ENCODE measurements at places on chromosomes 7 and 10. TPM values are rescaled to one million over a fixed set of nuclear protein-coding genes. Genes with fewer than 3 reads are reported as not detected.

GRCh38 chr7:70474639-70475234 is 657.2 kb upstream of the GALNT17 start:
- DNase-seq, result no peak

GRCh38 chr7:156155988-156156733 is 343.9 kb upstream of the SHH start:
- DNase-seq, result no peak

DNA sequence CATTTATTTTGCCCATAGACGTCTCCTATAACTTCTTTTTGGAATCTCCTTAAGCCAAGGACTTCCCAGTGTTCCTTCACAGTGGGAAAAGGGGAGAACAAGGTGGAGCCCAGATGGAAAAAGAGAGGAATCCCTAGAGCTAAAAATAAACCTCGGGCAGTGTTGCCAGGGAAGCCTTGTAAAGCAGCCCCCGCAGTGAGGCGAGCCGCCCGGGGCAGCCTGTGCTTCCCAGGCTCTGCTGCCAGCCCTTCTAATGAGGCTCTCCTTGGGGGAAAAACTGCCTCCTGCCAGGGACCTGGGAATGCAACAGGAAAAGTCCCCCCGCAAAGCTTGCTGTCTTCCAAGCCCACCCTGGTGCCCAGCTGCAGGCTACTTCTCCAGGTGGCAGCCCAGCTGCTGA is 71.7 kb downstream of the SH3PXD2A start:
- no peak for DNase-seq

DNA sequence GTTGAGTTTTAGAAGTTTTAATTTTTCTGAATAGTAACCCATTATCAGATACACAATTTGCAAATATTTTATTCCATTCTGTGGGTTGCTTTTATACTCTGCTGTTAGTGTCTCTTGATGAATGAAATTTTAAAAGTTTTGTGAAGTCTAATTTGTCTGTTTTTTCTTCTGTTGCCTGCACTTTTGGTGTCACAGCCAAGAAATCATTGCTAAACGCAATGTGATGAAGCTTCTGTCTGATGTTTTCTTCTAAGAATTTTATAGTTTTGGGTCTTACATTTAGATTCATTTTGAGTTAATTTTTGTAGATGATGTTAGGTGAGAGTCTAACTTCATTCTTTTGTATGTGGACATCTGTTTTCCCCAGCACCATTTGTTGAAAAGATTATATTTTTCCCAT is 330.0 kb upstream of the FOXK1 start:
- DNase-seq, result no peak

DNA sequence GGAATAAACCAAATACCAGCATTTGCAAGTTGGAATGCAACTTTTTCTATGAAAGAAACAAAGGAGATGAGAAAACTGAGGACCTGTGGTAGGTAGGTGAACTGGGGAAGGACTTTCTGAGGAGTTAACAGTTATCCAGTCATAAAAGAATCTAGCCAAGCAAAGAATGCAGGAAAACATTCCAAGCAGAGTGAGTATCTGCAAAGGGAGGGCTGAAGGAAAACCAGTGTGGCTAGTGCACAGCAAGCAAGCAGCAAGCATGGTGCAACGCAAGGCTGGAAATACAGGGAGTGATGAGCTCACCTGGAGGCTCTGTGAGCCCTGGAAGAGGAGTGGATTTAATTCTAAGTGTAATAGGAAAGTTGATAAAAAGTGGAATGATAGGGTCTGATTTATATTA is 44.0 kb downstream of the RTKN2 start:
- DNase-seq, result no peak

DNA sequence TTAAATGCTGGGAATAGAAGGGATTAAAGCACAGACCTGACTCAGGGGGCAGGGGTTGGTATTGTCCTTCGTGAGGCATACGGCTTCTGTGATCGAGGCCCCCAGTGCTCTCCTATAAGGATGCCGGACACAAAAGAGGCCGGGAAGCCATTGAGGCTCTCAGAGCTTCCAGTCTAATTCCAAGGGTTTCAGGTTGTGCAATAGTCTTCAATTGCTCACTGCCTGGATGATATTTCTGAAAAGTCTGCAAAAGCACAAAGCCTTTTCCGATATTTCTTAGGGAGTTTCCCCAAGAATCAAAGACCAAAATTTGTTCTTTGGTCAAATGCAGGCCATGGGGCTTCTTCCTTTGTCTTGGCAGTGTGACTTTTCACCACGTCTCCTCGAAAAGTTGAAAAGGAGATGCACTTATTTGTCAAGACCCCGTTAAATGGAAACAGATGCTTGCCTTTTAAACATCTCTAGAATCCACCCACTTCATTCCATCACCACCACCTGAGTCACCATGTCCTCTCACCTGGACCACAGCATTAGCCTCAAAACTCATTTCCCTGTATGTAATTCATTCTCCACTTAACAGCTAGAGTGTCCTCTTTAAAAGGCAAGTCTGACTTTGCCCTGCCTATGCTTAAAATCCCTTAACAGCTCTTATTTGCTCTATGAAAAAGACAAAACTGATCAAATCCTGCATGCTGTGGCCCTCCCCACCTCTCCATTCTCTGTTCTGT is 134.8 kb upstream of the NAMPT start:
- no peak for DNase-seq

The HPSE2 gene
- 0.05 TPM for total RNA-seq

GRCh38 chr7:64871761-64872160 is 31.3 kb upstream of the ZNF273 start:
- no peak for DNase-seq

DNA sequence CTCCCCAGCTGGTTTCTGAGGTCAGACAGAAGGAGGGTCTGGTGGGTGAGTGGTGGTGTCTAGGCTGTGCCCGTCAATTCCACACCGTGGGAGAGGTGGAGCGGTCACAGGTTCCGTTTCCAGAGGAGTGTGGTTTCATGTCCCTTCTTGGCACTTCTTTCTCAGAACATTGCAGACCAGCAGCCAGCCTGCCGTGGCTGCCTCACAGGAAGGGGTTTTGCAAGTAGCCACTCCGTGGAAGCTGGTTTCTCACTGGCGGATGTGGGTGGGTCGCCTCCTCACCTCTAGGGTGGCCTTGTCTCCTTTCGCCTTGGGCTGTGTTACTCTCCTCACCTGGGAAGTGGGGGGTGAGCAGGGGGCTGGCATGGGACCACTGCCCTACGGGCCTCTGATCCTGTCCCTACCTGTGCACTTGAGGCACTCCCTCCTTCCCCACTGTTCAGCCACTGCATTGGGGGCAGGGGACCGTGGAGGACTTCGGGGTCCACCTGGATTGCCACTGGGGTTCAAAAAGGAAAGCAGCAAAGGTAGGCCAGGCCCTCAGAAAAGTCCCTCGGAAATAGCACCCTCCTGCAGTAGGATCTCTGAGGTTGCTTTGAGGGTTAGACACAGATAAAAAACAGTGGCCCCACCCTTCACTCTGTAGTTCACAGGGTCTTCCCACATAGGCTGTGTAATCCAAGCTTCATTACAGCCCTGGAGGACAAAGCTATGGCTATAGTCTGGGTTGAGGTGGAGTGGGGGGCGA is 33.9 kb downstream of the TSPAN14 start:
- no peak for DNase-seq

GRCh38 chr10:120515741-120516140 is 58.7 kb downstream of the PLPP4 start:
- DNase-seq, result no peak

DNA sequence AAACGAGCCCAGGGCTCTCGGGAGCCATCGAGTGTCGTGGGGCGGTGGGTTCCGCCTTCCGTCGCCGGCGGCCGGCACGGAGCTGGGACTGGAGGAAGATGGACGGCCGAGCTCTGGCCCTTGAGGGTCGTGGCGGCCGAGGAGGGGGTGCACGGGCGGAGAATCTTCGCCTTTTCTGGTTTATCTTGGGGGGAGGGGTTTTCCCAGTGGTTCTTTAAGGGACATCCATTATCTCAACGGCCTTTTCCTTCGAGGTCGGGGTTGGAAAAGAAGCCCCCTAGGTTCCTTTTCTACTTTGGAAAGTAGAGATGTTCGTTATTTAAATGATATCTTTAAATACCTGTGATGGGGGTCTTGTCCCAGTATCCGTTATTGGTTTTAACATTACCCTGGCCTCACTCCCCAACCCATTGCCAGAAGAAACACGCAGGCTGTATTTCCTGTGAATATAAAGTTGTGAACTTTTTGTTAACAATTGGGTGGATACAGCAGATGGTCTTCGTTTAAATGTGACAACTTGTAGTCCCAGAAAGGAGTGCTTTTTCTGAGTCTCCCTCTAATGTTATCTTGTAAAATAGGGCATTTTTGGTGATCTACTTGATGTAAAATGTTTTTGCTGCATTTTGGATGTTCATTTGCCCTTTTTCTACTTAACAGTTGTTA is 765 bp downstream of the CCAR1 start:
- DNase-seq, result peak; percentile 8

- DNase-seq, result no peak
Measured at GRCh38 chr7:98196706-98197605, 14.3 kb upstream of the BHLHA15 start.

The PTPRZ1 gene
- total RNA-seq, result 0.47 TPM

The SPDYE6 gene
- total RNA-seq, result not detected

GRCh38 chr10:132687181-132687892 is 98.6 kb downstream of the NKX6-2 start:
- no peak for DNase-seq

- DNase-seq, result no peak
Measured at GRCh38 chr7:7595451-7595850, 28.8 kb downstream of the MIOS start.

The AS3MT gene
- total RNA-seq, result 5.2 TPM

DNA sequence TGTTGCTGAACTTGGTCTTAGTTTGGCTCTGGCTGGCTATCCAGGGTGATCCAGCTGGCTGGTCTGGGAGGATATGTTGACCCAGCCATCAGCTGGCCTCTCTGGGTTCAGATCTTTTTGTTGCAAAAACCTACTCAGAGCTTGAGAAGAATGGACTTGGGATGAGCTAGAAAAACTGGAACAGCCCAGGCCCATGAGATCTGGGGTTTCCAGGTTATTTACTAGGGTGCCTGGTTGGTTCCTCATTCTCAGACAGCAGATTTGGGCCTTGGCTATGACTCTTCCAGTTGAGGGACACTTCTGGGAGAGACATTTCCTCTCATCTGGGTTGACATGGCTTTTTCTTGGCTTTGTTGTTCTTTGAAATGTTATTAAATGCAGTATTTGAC is 116.6 kb downstream of the ADCY1 start:
- DNase-seq, result no peak

The GRK5 gene
- 18.5 TPM for total RNA-seq

The MYPN gene
- 0.19 TPM for total RNA-seq

- DNase-seq, result no peak
Measured at GRCh38 chr10:22259280-22259679, 41.5 kb upstream of the EBLN1 start.

DNA sequence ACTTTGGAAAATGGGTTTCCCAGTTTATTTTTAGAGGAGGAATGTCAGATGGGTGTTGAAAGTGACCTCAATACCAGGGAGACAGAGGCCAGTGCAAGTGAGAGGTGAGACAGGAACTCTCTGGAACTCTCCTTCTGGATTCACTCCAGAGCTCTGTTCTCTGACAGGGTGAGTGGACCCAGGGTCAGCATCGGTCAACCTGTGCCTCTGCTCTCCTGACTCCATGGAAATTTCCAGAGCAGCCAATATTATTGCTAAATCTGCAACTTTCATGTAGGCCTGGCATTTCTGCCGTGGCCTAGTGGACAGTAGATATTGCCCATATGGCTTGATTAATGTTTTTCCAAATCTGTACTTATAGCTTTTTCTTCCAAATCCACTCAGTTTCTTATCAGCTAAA is 20.2 kb downstream of the AKR1C4 start:
- DNase-seq, result no peak

The ANK3 gene
- total RNA-seq, result 12.6 TPM

DNA sequence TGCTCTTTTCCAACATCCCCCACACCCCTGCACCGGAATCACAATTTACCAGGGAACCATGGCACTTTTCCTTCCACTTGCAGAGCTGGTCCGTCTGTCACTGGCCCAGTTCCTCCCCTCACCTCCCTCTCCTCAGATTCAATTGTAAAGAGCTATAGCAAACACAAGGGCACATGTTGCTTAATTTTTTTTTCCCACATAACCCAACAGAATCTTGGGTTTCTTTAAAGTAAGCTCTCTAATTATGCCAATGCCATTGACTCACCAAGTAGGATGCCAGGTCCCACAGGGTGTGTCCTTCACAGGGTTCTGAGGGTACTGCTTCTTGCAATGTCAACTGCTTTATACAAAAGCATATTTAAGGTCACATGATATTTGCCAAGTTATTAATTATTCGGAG is 262.2 kb downstream of the AUTS2 start:
- no peak for DNase-seq

DNA sequence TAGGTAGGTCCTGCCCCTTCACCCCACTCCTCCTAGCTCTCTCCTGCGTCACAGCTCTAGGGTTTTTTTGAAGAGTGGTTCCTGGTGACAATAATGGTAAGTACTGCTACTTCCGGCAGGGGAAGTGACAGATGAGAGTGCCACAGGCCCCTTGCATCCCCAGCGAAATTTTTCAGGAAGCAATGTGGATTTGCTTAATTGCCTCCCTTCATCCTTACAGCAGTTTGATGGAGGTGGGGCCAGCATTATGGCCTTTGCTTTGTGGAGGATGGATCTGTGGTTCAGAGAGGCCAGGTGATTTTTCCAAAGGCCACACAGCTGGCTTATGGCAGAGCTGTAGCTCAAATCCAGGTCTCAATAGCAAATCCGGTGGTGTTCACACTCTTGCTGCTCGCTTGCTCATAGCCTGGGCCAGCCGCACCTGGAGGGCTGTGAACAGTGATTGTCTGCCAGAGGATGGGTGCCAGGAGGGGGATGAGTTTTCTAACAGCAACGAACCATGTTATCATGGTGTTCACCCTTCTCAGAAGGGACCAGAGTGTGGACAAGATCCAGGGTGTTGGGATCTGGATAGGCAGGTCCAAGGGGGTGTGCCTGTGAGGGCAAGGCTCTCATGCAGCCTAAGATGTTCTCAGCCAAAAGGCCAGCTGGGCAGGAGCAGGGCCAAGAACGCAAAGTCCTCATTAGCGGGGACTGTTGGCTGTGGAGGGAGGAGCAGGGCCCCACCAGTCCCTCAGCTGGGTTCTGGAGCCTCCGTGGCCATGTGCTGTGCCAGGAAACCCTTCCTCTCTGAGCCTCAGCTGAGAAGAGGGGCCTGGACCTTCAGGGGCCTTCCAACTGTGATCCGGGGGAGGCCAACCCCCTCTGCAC is 89.0 kb downstream of the EMX2 start:
- DNase-seq, result no peak

- DNase-seq, result no peak
Measured at GRCh38 chr7:108805808-108806397, 236.2 kb downstream of the DNAJB9 start.

- DNase-seq, result no peak
Measured at GRCh38 chr10:98963608-98964007, 272.0 kb downstream of the HPSE2 start.

DNA sequence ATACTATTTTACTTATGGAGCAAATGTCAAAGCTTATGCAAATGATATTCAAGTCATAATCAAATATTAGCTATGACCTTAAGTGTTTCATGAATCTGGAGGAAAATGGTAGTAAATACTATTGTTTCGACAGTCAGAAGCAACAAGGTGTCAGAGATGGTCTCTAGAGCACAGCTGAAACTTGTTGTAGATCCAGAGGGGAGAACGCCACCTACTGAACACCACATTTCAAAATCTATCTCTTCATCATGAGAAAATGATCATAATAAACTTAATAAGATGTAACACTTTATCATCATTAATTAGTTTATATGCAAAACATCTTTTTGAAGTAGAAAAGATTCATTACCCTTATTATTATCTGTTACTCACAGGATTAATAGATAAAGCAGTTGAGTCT is 418.7 kb downstream of the GATA3 start:
- peak; percentile 16 for DNase-seq

- no peak for DNase-seq
Measured at GRCh38 chr10:86828145-86828544, 71.7 kb downstream of the BMPR1A start.

- DNase-seq, result peak; percentile 41
Measured at GRCh38 chr10:110535958-110536891, 31.3 kb upstream of the SMC3 start.
